ENCODE measurements at places on chromosomes 12 and 14. TPM values are rescaled to one million over a fixed set of nuclear protein-coding genes. Genes with fewer than 3 reads are reported as not detected.

The ZDHHC22 gene
- not detected for total RNA-seq

DNA sequence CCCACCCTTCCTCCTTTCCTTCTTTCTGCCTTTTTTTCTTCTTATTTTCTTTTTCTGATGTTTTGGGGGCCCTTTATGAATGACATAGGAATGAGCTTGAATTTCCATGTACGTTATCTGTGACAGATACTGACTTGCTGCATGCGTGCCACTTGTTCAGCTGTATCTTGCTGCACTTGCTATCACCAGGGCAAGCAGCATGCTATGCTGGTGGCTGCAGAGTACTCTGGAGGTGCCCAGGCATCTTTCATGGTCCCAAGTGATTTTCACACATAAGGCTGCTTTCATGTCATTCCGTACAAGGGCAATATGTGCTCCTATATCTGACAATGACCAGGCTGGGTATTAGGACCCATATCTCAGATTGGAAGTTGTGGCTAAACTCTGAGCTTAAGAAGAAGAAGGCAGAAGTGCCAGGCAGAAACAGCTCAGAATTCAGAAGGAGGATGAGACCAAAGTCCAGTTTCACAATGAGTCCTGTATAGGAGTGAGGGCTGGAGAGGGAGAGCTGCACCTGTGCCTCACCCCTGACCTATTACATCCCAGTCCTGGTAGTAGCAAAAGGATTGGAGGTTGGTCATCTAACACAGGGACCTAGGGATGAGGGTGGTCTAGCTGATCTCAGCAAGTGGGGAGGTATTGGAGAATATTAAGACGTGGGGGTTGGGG is 299.0 kb upstream of the DDHD1 start:
- DNase-seq: no peak

The PCED1B gene
- 49.9 TPM for total RNA-seq

The CLEC2B gene
- total RNA-seq: 5.0 TPM

The INSM2 gene
- not detected for total RNA-seq

The HOXC13 gene
- total RNA-seq: not detected
